NCI-H1417 (cell line): ENCODE measurements at places on chromosomes 16 and 17.

DNA sequence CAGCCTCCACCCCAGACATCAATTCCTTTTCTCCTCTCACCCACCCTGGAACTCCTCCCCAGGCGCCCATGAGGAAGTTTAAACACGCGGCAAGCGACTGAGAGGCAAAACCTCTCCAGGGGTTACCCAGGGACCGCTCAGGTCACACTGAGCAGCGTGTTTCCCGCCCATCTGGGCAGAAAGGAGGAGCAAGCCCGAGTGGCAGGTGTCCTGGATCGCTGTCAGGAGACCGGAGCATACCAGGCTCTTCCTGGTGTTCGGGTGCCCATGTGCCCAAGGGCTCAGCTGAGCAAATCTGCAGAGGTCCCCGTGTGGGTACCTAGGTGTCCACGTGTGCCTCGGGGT lies 491 bp downstream of the SLC25A19 start:
- DNase-seq, result peak; percentile 90

GRCh38 chr17:73646409-73647300 lies 2.4 kb upstream of the SDK2 start:
- no peak for DNase-seq

DNA sequence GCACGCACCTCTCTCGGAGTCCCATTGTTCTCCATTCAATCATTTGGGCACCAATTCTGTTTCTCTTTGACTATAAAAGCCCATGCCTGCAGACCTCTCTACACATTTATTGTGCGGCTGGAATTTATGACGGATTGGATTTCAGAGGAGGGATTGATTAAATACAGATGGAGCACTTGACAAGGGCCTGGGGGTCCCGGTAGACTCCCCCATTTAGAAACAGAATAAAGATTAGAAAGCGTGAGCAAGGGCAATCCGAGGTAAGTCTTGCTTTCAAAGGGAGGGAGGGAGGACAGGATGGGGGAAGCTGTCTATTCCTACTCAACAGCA lies 15.1 kb upstream of the PITPNM3 start:
- DNase-seq, result peak; percentile 42

DNA sequence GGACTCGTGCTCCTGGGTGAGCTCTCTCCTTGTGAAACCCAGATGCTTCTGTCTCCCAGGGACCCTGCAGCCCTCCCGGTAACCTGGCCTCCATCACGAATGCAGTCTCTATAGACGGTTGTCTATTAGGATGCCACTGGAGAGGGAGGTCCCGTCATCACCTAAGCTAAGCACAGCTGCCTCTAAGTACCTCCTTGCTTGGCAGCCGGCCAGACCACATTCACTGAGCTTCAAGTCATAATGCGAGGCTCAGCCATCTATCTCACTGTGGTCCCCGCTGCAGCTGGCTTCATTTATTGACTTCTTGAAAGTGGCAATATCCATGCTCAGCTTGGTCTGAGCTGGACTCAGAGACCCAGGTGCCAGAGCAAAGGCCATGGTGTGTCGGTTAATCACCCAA lies 74.5 kb upstream of the HSBP1 start:
- peak; percentile 88 for DNase-seq

DNA sequence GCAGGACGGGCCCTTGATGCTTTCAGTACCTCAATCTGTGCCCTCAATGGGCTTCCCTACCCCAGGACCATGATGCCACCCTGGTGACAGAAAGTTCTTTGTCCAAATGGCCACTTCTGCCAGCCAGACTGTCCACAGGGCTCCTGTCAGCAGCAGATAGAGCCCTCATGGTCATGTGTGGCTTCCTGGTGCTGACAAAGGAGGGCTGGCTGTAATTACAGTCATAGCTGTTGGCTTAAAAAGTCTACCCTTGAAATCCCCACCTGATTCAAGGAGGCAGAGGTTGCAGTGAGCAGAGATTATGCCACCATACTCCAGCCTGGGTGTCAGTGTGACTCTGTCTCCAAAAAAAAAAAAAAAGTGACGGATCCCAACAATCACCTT lies 3.3 kb downstream of the TRPV2 start:
- DNase-seq, result no peak

- DNase-seq, result no peak
Observed at GRCh38 chr16:629185-629832, 1.5 kb upstream of the WFIKKN1 start.

GRCh38 chr17:39402890-39403605 lies 1.6 kb upstream of the FBXL20 start:
- DNase-seq, result no peak

- DNase-seq, result no peak
Observed at GRCh38 chr17:17398943-17399926, 77.6 kb upstream of the MED9 start.

- no peak for DNase-seq
Observed at GRCh38 chr17:1228781-1229348, 41.4 kb upstream of the BHLHA9 start.

- no peak for DNase-seq
Observed at GRCh38 chr16:3959148-3959547, 78.6 kb upstream of the CREBBP start.

DNA sequence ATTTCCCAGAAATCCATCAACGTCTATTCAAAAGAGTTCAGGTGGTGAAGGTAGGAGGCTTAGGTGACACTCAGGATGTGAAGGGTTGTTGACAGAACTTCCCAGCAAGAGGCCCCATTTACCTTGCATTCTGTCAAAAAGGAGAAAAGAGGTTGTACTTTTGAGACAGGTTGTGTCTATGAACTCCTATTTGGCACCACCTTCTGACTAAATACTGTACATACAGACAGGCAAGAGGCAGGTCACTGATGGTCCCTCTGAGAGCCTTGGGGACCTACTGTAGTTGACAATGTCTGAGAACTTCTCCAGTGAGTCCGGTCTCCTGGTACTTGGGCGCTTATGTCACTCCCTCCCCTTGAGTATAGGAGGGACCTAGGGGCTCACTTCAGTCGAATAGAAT lies 479.3 kb upstream of the ZFHX3 start:
- DNase-seq, result peak; percentile 67

- DNase-seq, result peak; percentile 4
Observed at GRCh38 chr16:27374804-27375425, 27.1 kb upstream of the IL21R start.

DNA sequence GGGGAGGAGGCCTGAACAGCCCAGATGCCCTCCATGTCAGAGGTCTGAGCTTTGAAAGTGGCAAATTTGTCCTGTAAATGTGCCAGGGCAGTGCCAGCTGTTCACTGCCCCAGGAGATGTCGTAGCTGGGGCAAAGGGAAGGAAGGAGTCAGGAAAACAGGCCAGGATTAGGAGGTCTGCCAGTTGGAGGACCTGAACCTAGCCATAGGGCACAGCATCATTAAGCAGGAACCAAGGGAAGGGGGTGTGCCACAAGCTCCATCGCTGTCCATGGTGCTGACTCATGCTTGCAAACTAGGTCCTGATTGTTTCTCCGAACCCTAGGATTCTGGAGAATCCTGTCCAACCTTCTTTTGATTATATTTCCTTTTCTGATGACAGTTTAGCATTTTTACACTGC lies 124.2 kb downstream of the TMEM132E start:
- no peak for DNase-seq

DNA sequence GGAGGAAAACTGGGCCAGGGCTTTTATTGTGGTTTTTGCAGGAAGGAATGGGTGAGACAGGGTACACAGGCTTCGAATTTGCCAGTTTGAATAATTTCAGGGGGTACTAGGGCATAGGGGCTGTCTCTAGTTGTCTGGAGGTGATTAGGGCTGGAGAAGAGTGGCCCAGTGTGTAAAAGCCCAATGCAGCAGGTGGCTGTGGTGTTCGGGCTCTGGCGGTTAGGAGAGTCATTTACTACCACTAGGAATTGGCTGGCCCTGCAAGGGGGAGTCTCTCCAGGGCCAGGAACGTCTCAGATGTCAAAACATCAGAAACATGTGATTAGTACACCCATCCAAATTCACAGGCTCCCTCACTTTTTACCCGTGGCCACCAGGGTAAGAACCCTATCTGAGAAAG lies 50.3 kb downstream of the GINS3 start:
- no peak for DNase-seq
